Suprapubic skin (tissue), 4 donors: ENCODE measurements at places on chromosomes 4 and X.

GRCh38 chr4:41590591-41590990 lies 52.6 kb downstream of the LIMCH1 start:
- DNase-seq: no peak

GRCh38 chr4:48470570-48470969 lies 12.6 kb upstream of the SLC10A4 start:
- no peak for DNase-seq

GRCh38 chr4:42482516-42483327 lies 85.4 kb downstream of the SHISA3 start:
- DNase-seq: no peak

DNA sequence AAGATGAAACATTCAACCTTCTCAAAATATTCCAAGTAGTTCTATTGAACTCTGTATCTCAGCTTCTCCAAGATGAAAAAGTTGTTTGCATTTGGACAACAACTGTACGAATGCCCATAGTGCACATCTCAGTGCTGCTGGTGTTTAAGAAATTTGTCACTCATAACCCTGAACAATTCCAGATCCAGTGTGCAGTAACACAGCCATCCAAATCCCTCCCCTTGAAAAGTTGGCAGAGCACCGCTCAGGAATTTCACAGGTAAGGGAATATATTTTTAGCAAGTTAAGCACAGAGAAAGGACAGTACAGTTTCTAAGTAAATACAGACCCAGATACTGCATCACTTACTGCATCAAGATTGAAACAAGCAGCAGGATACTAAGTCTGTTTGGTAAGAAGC lies 104.7 kb downstream of the CNOT6L start:
- no peak for DNase-seq

DNA sequence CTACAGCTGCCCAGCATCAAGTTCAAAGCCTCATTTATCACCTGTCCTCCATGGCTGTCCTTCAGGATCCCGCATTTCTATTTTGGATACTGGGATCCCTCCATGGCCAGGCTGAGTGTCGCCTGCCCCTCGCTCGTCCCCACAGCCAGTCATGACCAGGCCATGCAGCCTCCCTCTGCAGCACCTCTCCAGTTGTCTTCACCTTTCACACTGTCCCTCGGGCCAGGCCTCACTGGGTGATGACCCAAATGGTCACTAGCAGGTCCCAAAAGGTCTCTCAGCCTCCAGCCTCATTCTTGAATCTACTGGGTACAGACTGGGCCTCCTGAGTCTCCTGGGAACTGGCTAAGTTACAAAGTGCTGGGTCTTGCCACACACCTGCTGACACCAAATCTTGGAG lies 48.7 kb upstream of the HELT start:
- no peak for DNase-seq
